Foreskin melanocyte (primary cell): ENCODE measurements at places on chromosomes 11 and 22.

GRCh38 chr11:128146926-128147605 lies 440.3 kb downstream of the ETS1 start:
- no peak for DNase-seq

GRCh38 chr11:134453441-134453840 lies 41.4 kb upstream of the B3GAT1 start:
- DNase-seq, result no peak

GRCh38 chr22:42452456-42452855 lies 20.3 kb upstream of the NFAM1 start:
- no peak for DNase-seq

- no peak for DNase-seq
These were observed 2.9 kb downstream of the MYO7A start for GRCh38 chr11:77130763-77131513.

- DNase-seq, result no peak
These were observed 728 bp downstream of the DCUN1D5 start for GRCh38 chr11:103091064-103091800.

DNA sequence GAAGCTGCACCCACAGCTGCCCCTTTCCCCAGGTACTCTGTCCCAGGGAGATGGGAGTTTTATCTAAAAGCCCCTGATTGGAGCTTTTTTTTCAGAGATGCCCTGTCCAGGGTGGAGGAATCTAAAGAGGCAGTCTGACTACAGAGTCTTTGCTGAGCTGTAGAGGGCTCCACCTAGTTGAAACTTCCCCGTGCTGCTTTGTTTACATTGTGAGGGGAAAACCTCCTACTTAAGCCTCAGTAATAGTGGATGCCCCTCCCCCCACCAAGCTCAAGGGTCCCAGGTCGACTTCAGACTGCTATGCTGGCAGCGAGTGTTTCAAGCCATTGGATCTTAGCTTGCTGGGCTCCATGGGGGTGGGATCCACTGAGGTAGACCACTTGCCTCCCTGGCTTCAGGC lies 470.1 kb upstream of the LARGE1 start:
- no peak for DNase-seq

DNA sequence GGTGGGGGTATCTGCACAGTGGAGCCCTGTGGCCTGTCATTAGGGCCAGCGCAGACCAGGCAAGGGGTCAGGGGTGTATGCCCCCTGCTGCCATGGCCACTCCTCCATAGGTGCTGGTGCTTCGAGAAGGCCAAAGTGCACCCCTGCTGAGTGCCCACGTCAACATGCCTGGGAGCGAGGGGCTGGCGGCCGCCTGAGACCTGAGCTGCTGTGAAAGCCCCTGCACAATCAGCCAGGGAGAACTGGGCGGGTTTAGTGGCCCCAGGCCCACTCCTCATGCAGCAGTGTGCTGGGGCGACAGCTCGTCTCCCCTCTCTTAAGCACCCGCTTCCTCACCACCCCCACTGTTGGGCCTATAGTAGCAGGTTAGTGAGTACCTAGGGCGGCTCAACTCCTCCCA lies 14.0 kb downstream of the ZDHHC24 start:
- DNase-seq, result no peak

DNA sequence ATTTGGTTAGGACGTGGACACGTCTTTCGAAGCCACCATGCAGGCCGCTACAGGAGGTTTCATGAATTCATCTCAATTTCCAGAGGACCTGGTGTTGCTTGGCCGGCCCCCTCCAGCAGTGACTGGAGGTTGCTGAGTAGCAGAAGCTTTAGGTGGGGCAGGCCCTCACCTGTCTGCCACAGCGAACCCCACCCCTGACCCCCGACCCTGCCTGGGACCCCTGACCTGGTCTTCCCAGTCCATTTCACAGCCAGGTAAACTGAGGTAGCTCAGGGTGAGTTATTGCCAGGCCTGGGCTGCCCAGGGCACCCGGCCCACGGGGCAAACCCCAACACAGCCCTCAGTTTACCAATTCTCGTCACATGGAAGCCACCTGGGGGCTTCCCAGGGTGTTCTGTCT lies 39.1 kb upstream of the SMIM38 start:
- no peak for DNase-seq

GRCh38 chr11:92329646-92330045 lies 105.0 kb downstream of the FAT3 start:
- DNase-seq, result no peak

DNA sequence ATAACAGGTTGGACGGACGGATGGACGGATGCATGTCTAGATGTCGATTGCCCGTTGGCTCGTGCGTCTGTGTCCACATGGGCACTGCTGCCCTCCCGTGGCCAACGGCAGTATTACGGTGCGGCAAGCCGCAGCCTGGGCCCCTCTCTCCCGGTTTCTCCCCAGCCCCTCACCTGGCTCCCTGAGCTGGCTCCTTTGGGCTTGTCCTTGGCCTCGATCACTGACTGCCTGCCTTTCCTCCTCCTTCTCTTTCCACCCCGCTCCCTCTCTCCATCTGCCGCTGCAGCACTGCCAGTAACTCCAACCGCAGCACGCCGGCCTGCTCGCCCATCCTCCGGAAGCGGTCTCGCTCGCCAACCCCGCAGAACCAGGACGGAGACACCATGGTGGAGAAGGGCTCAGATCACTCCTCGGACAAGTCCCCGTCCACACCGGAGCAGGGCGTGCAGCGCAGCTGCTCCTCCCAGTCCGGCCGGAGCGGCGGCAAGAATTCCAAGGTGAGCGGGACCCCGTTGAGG lies 77.3 kb downstream of the SCN3B start:
- peak; percentile 17 for DNase-seq
